COR-L47 (cell line): ENCODE measurements at places on chromosomes 1 and 21.

DNA sequence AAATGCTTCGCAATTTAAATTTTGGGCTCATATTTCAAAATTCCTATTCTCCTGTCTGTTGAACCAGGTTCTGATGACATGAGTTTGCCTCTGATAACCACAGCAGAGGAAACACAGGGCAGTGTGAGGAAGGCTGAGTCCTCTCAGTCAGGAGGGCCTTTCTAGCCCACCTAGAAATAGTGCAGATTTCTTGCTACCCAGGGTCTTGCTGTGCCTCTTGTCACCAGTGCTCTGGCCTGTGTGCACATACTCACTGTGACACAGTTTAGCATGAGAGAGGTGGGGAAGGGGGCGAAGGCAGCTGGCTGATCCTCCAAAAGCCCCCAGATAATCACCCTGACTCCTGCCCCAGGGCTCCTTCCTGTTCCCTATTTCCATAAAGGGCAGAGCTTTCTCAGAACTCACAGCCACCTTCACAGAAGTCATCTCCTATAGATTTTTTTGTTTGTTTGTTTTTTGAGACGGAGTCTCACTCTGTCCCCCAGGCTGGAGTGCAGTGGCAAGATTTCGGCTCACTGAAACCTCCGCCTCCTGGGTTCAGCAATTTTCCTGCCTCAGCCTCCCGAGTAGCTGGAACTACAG lies 23.7 kb downstream of the ERRFI1 start:
- DNase-seq: no peak

DNA sequence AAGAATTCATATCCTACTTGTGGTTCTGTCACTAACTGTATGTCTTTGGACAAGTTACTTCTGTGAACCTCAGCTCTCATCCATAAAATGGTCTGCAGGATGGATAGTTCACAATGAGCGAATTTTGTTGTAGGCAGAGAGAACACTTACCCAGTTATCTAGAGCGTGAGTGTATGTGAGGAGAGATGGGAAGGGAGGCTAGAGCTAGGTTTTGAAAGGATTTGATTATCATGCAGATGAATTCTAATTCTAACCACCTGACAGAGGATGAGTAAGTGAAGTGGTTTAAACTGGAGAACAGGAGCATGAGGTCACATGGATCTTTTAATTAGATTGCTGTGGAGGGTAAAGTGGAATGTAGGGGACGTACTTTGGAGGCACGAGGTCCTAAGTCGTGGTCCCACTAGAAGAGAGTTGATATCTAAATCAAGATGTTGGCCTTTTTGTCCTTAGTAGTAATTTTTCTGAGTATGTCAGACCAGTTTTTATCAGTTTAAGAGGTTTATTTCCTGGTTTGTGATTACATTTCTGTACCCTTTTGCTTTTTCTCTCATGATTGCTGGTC lies 5.0 kb downstream of the SUCO start:
- no peak for DNase-seq

DNA sequence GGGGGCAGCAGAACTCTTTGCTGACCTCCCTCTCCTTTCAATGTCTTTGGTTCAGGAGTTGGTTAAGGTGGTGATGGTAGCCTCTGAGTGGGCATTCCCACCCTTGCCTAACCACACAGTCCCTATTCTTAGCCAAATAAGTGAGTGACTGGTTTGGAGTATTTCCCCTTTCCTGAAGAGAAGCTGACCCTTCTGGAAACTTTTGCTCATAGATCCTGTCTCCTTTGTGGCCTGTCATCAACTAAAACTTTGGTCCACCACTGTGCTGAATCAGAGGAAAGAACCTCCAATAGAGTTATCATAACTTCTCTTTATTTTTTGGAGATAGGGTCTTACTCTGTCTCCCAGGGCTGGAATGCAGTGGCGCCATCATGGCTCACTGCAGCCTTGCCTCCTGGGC lies 31.1 kb downstream of the C1orf21 start:
- DNase-seq: no peak

GRCh38 chr1:33436557-33437285 lies 5.8 kb upstream of the PHC2 start:
- DNase-seq: no peak
